GM13976 (cell line): ENCODE measurements at places on chromosomes 2 and 18.

DNA sequence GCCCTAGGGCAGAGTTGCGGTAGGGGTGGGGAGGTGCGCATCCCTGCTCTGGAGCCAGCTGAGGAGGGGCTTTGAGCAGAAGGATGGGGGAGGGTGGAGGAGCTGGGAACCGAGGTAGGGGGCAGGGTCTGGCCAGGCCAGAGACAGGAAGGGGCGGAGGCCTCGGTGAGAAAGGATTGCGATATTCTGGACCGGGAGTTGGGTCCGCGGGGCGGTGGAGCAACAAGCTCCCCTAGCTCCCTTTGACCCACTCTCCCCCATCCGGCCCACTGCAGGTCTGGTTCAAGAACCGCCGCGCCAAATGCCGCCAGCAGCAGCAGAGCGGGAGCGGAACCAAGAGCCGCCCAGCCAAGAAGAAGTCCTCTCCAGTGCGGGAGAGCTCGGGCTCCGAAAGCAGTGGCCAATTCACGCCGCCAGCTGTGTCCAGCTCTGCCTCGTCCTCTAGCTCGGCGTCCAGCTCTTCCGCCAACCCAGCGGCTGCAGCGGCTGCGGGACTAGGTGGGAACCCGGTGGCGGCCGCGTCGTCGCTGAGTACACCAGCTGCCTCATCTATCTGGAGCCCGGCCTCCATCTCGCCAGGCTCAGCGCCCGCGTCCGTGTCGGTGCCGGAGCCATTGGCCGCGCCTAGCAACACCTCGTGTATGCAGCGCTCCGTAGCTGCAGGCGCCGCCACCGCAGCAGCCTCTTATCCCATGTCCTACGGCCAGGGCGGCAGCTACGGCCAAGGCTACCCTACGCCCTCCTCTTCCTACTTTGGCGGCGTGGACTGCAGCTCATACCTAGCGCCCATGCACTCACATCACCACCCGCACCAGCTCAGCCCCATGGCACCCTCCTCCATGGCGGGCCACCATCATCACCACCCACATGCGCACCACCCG lies 4.8 kb downstream of the OTX1 start:
- DNase-seq = peak; percentile 41

GRCh38 chr2:148928395-148928794 lies 53.4 kb downstream of the KIF5C start:
- no peak for DNase-seq

DNA sequence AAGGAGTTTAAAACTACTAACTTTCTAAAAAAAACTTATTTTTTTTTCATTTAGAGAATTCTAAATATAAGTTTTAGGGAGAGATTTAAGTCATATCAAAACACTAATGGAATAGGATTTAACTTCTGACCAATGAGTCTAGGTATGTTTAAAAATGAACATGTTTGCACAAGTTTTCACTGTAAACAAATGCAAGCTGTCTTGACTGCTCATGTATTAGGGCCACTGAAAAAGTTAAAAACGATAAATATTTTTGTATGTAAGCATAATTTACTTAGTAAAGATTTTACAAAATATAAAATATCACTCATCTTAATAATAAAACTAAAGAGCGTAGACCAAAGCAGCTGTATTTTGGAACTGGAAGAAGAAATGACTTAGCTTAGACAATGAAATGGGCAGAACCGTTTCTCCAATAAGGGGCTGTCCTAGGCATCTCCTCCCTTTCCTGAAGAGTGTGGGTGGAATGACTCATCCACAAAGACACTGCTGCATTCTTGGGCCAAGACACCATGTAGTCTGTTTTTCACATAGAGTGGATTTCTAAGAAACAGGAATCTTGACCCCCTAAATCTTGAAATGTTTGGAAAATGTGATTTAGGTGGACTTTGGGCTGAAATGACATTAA lies 118.8 kb downstream of the MEP1B start:
- DNase-seq = no peak

DNA sequence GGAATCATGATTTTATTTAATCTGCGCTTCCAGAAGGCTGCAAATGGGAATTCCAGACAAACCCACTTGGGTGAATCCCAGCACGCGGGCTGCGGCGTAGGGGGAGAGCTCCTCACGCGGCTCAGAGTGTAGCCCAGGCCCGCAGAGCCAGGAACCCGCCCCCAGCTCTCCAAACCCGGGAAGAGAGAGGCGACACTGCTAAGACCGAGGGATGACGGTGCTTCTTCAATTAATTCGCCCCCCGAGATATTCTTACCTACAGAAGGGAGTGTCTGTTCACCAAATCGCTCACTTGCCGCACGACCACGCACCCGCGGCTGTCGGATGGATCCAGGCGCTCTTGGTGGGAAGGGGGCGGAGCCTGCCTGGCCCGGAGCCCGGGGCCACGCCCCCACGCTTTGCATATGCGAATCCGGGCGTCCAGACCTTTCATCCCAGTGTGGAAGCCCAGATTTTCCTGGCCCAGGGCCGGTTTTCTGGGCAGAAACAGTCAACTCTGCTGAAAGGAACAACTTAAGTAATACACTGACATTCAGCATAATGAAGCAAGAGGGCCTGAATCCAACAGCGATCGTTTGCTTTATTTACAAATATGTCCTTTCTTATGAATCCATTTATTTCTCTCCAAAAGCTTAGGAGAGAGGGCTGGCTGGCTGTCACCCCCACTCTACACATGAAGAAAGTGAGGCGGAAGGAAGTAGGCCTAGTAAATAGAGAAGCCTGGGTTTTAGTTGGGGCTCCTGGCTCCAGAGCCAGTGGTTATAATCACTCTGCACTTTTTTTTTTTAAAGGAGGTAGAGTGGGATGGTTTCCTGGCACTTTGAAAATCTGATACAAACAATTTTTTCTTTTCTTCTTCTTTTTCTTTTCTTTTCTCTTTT lies at the start of gene SLC19A3:
Gene SLC19A3, minus strand, starts transcription at position 342 of the 881 bp plus-strand sequence. CDS start 15,710 bp downstream, outside the sequence.
- DNase-seq = no peak

GRCh38 chr2:9327873-9328352 lies 95.4 kb downstream of the ITGB1BP1 start:
- DNase-seq = no peak

GRCh38 chr2:46813020-46813415 lies 102.6 kb downstream of the MCFD2 start:
- DNase-seq = no peak

DNA sequence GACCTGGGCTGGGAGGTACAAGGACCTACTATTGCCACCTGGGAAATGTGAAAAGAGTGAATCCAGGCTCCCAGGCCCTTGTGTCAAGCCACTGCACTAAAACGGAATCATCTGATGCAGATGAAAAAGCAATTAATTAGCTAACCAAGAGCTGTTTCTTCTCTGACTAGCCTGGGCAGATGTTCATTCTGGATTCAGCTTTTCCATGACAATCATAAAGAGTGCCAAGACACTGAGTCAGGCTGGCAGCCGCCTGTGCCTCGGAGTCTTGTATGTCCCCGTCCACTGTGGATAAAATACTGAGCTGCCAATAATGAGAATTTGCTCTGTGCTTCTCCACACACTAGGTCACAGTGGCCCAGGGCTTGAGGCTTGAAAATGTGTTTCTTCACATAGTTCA lies 21.7 kb upstream of the LCLAT1 start:
- no peak for DNase-seq

GRCh38 chr2:206804326-206804725 lies 38.9 kb downstream of the FASTKD2 start:
- no peak for DNase-seq

DNA sequence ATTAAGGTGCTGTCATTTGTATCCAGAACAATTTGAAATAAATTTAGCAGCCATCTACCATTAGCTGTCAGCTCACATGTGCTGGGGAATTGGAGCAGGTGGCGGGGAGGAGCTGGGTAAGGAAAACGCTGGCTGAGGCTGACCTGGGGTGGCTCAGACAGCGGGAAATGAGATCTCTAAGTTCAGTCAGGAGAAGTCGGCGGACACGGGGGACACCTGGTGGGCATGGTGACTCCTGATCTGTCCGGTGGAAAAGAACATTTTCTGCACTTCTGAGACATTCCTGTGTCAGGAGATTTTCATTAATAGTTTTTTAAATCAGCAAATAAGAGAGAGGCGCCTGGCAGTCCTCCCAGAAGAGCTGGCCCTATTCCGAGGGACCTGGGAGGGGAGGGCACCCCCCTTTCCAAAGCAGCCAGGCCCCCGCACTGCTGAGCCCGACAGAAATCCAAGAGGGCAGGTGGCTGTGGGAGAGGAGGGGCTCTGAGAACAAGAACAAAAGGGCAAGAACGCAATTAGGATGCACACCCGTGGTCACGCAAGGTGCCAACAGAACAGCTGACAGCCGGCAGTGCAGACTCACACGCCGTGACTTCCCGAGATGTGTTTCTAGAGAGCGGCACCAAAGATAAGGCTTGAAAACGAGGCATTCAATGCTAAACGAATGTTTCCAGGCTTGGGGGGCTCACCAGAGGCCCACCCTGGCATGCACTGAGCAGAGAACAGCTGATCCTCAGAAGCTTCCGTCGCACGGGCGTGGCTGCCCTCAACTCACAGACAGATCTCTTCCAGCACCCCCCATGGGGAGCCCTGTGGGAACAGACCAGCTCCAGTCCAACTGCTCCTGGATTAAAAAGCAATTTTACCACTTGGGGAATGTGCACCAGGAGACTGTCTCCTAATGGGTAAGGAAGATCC lies 26.4 kb downstream of the SLC66A2 start:
- DNase-seq = no peak
